ENCODE measurements at places on chromosomes 4 and X. TPM values are rescaled to one million over a fixed set of nuclear protein-coding genes. Genes with fewer than 3 reads are reported as not detected.

GRCh38 chr4:15293711-15294110, 134.1 kb upstream of the C1QTNF7 start:
- no peak for DNase-seq
- no peaks in the 10 kb centered on the region for H3K4me1 ChIP-seq
- H3K4me3 ChIP-seq, result no peak overlapping the region
- no peaks in the 10 kb centered on the region for H3K36me3 ChIP-seq
- no peak overlapping the region for H3K27ac ChIP-seq

Gene RAB40AL
- total RNA-seq, result 0.44 TPM

Gene ARHGEF9
- total RNA-seq, result 16.7 TPM

GRCh38 chr4:148574502-148574901, 132.3 kb upstream of the NR3C2 start:
- DNase-seq, result no peak
- H3K4me1 ChIP-seq, result no peaks in the 10 kb centered on the region
- H3K4me3 ChIP-seq, result no peak overlapping the region
- no peaks in the 10 kb centered on the region for H3K36me3 ChIP-seq

Gene CLIC2
- total RNA-seq, result 0.80 TPM

- no peak overlapping the region for H3K27ac ChIP-seq
- no peak for DNase-seq
- H3K27me3 ChIP-seq, result no peaks in the 10 kb centered on the region
- no peak overlapping the region for H3K4me3 ChIP-seq
- H3K36me3 ChIP-seq, result no peaks in the 10 kb centered on the region
- no peaks in the 10 kb centered on the region for H3K4me1 ChIP-seq
These were observed 31.5 kb upstream of the RAPGEF2 start for GRCh38 chr4:159071178-159071968.

Gene PDLIM3
- total RNA-seq, result 0.10 TPM

Gene PDHA1
- total RNA-seq, result 149 TPM

DNA sequence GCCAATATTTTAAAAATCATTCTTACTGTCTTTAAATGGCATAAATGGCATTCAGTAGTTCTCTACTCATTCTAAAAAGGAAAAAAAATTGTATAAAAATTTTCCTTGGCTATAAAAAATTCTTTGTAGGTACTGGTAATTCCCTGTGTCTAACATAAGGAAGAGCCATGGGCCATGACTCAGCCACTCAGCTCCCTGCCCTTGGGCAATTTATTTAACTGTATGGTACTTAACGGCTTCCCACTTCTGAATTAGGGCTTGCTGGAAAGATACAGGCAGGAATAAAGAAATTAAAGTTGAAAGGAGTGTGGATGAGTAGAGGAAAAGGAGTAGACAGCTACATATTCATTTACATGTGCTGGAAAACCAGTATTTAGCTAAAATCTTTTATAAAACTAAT, 30.6 kb downstream of the ABHD18 start:
- H3K4me3 ChIP-seq, result no peak overlapping the region
- H3K27me3 ChIP-seq, result no peaks in the 10 kb centered on the region
- H3K4me1 ChIP-seq, result no peaks in the 10 kb centered on the region
- H3K36me3 ChIP-seq, result no peaks in the 10 kb centered on the region
- no peak overlapping the region for H3K27ac ChIP-seq

DNA sequence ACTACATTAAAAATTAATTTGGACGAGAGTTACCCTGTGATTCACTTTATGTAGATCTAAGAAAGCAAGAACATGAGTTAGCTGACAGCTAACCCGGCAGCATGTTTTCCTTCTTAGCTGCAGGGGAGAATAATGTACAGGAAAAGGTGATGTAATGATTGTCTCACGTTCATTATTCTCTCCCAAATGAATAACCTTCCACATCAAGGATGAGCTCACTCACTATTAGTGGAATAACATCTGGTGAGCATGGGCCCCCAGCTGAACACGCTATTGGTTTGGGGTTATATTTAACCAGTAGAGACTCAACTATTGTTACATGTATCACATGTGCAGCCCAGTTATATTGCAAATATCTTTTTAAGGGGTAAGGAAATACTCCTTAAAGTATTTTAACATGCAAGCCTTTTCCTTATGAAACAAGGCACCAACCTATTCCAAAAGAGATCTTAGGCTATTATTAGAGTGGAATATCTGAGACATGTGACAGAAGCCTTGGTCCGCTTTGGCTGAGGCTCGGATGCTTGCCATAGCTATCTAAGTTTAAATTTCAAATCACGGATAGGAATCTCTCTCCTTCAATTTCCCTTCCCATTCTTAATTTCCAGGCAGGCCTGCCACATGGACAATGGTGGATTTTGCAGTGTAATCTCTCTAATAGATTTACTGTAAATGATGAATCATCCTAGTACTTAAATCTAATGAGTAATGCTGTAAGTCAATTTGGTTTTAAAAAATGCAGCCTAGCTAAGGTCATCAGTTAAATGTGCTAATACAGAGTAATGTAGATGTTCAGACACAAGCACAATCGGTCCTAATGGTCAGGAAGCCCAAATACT, 99.0 kb upstream of the OTUD4 start:
- H3K27ac ChIP-seq, result no peak overlapping the region
- no peaks in the 10 kb centered on the region for H3K4me1 ChIP-seq
- H3K27me3 ChIP-seq, result no peaks in the 10 kb centered on the region

DNA sequence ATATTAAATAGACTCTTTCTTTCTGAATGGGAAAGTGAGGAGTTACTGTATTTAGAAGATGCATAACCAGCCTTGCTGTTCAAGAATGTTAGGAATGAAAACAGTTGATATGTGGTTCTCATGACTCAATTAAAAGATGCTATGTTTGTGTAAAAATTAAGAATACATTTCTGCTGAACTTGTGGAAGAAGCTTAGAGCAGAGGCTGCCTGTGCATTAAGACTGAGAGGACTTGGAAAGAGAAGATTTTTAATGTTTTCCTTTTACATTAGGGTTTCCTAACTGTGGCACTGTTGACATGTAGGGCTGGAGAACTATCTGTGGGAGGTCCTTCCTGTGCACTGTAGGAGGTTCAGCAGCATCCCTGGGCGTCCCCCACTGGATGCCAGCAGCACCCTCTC, 137.7 kb downstream of the GPR143 start:
- no peaks in the 10 kb centered on the region for H3K27me3 ChIP-seq
- H3K4me1 ChIP-seq, result no peaks in the 10 kb centered on the region
- no peak overlapping the region for H3K27ac ChIP-seq
- H3K4me3 ChIP-seq, result no peak overlapping the region

DNA sequence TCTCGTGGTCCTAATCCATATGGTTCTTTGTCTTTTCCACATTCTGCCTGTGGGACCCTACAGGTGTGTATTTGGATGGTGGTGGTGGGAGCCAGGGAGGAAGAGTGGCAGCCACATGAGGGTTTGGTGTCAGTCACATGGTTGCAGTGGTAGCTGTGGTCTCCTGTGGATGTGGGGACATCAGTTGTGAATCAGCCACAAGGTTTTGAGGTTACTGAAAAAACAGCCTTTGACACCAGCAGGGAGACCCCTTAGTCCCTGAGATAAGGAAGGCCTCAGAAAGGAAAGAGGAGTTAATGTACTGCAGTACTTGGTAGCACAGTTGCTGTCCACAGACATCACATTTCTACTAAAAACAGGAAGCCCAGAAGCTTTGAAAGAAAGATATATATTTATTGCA, 15.8 kb upstream of the GAGE10 start:
- no peak overlapping the region for H3K27ac ChIP-seq
- no peaks in the 10 kb centered on the region for H3K36me3 ChIP-seq
- H3K27me3 ChIP-seq, result no peaks in the 10 kb centered on the region
- no peaks in the 10 kb centered on the region for H3K4me1 ChIP-seq
- no peak overlapping the region for H3K4me3 ChIP-seq
- no peak for DNase-seq

DNA sequence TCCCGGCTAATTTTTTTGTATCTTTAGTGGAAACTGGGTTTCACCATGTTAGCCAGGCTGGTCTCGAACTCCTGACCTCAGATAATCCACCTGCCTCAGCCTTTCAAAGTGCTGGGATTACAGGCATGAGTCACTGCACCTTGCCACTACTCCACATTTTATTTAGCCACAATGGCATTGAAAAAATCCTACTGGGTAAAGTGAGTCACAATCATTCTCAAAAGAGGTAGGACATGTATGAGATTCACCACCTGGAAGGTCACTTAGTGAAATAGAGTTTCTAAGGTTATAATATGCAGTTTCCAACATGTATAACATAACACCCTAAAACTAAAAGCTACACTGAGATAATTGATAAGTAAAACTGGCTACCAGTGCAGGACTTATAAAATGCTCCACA, 159.2 kb downstream of the BTC start:
- H3K27me3 ChIP-seq, result no peaks in the 10 kb centered on the region
- DNase-seq, result no peak
- H3K36me3 ChIP-seq, result no peaks in the 10 kb centered on the region
- H3K4me1 ChIP-seq, result no peaks in the 10 kb centered on the region

GRCh38 chr4:78682070-78682469, 94.1 kb upstream of the BMP2K start:
- H3K4me3 ChIP-seq, result no peak overlapping the region
- no peaks in the 10 kb centered on the region for H3K36me3 ChIP-seq
- H3K27ac ChIP-seq, result no peak overlapping the region

DNA sequence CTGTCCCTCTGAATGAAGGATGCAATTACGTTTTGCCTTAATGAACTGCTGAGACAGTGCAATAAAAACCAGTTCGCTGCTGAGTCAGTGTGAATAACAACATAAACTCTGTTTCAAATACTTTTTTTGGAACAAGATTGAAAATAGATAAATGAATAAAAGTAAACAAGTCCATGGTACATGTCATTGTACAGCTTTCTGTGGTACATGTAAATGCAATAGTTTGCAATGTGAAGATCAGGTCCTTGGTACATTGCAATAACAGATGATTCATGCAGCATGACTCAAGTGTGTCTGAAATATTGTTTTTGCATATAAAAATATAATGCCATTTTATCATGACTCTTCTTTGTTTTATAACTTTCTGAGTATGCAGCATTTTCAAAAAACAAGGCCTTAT, 193.4 kb upstream of the PACRGL start:
- DNase-seq, result no peak
- no peaks in the 10 kb centered on the region for H3K36me3 ChIP-seq
- H3K27ac ChIP-seq, result no peak overlapping the region
- H3K4me3 ChIP-seq, result no peak overlapping the region
- H3K27me3 ChIP-seq, result no peaks in the 10 kb centered on the region
- no peaks in the 10 kb centered on the region for H3K4me1 ChIP-seq

DNA sequence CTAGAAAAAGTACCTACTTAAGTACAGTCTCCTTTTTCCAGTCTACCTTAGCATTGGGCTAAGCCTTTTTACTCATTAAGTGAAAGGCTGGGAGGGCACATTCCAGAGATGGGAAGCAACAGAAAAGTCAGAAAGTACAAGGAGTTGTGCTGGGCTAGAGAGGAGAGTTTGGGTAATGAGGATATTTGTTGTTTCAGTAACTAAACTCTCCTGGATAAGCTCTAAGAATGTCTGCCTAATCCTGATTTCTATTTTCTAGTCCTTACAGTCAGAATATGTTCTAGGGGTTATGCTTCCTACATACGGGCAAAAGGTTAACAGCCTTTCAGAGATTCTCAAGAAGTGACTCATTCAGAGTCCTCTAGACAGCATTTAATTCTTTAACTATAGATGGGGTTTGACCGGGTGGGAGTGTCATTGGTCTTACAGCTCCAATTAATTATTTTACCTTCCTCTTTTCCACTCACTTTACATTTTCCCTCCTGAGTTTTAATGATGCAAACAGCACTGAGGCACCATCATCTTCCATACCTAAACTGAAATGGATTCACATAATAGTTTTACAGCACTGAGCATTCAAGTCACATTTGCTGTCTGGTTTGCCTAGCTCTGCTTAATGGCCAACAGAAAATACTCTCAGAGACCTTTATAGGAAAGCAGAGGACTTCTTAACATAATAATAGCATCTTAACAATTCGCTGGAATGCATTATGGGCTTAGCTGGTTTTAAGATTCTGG, 42.9 kb downstream of the USP26 start:
- no peak overlapping the region for H3K4me3 ChIP-seq
- H3K27me3 ChIP-seq, result no peaks in the 10 kb centered on the region
- DNase-seq, result no peak
- H3K4me1 ChIP-seq, result no peaks in the 10 kb centered on the region
- no peaks in the 10 kb centered on the region for H3K36me3 ChIP-seq

Gene XKRX
- 0.21 TPM for total RNA-seq

Gene ODAPH
- not detected for total RNA-seq

Gene NUDT10
- not detected for total RNA-seq

- no peaks in the 10 kb centered on the region for H3K36me3 ChIP-seq
- no peak overlapping the region for H3K4me3 ChIP-seq
- no peak for DNase-seq
- no peak overlapping the region for H3K27ac ChIP-seq
These were observed 69.8 kb downstream of the SHROOM3 start for GRCh38 chr4:76504613-76505465.

DNA sequence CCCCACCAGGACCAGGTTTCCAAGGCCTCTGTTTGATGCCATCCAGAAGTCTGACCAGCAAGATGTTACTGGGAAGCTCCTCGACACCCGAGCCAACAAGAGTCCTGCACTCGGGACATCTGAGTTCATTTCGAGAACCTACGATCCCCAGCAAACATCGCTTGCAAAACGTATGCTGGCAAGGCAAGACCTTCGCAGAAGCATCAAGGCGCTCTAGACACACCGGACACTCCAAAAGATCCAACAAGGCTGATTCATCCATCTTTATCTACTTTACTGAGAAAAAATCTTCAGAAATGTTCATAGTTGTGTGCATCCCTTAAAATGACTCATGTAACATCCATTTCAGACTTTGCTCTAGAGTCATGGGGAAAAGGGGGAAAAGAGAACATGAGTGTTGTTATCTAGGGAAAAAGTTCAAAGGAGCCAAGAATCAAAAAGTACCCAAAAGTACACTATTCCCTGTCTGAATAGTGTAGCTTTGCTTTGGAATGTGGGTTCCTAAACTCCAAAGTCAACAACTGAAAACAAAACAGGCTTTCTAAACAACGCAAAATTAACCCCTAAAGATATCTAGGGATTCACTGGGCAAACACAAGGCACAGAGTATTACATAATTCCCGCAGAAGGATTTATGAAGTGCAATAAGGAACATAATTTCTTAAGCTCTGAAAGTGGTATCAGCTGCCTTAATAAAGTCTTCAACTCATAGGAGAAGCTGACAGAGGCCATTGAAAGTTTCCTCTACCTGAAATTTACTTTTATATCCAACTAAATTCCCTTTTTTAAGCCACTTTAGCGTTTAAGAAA, 1.6 kb downstream of the SH3RF1 start:
- H3K4me3 ChIP-seq, result peak overlapping the region; percentile 79
- H3K4me1 ChIP-seq, result peaks cover 24% of the 10 kb centered on the region
- peaks cover 3% of the 10 kb centered on the region for H3K36me3 ChIP-seq
- no peaks in the 10 kb centered on the region for H3K27me3 ChIP-seq
- DNase-seq, result no peak

GRCh38 chrX:40100537-40101429, 3.0 kb upstream of the BCOR start:
- peaks cover 23% of the 10 kb centered on the region for H3K4me1 ChIP-seq
- no peaks in the 10 kb centered on the region for H3K36me3 ChIP-seq
- peak overlapping the region; percentile 80 for H3K27ac ChIP-seq
- H3K27me3 ChIP-seq, result no peaks in the 10 kb centered on the region
- no peak for DNase-seq
- H3K4me3 ChIP-seq, result no peak overlapping the region

GRCh38 chr4:16123356-16124084, 39.7 kb upstream of the PROM1 start:
- no peaks in the 10 kb centered on the region for H3K4me1 ChIP-seq
- H3K27me3 ChIP-seq, result no peaks in the 10 kb centered on the region
- H3K36me3 ChIP-seq, result no peaks in the 10 kb centered on the region
- H3K27ac ChIP-seq, result no peak overlapping the region
- no peak for DNase-seq

- DNase-seq, result no peak
- H3K36me3 ChIP-seq, result no peaks in the 10 kb centered on the region
- H3K4me3 ChIP-seq, result no peak overlapping the region
- no peaks in the 10 kb centered on the region for H3K27me3 ChIP-seq
- H3K27ac ChIP-seq, result no peak overlapping the region
These were observed 45.4 kb upstream of the TRPC5OS start for GRCh38 chrX:111830571-111830970.
